Activated CD4-positive, alpha-beta T cell treated with anti-CD3 and anti-CD28 coated beads, Interleukin-2, amount 10 ng/mL, durations not matched to agents 7 days and 5 days (primary cell): ENCODE measurements at places on chromosomes 1 and 21.

DNA sequence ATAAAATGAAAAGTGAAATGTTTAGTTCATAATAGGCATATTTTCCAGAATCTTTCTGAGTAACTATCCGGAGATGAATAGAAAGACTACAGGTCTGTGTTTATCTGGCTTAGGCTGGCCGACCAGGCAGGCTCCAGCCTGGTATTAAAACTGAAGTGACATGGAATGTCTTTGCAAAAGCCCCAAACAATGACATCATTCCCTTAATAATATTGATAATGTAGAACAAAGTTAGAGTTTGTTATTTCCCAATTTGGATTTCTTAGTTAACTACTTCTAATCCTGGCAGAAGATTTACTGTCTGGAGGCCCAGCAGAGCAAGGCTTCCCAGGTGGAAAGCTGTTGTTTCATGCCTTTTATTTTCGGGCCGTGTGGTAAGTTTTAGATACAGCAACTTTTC is 207.7 kb downstream of the GREM2 start:
- H3K4me3 ChIP-seq = no peak overlapping the region
- H3K4me1 ChIP-seq = no peaks in the 10 kb centered on the region
- no peak for DNase-seq
- H3K27ac ChIP-seq = no peak overlapping the region
- no peaks in the 10 kb centered on the region for H3K36me3 ChIP-seq
- H3K27me3 ChIP-seq = no peaks in the 10 kb centered on the region

DNA sequence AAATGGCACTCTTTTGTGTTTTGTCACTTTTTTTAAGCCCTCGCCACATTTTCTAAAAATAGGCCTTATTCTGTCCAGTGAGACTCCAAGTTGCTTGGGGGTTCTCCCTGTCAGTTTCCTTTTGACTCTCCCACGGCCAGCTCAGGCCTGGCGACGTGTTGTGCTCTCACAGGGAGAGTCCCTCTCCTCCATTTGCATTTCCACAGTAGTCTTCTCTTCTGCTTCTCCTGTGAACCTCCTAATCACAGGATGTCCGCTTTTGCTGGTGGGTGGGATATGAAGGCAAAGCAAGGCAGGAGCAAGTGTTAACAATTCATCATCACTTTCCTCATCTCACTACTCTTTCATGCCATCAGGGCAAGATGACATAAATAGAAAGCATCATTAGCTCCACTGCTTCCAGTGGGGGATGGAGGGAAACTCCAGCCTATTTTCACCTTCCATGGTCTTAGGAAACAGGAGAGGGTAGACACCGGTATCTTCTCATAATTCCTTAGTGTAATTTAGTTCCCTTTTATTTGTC is 99.8 kb downstream of the INTS7 start:
- peaks cover 46% of the 10 kb centered on the region for H3K4me1 ChIP-seq
- no peaks in the 10 kb centered on the region for H3K27me3 ChIP-seq
- no peak overlapping the region for H3K4me3 ChIP-seq
- H3K36me3 ChIP-seq = peaks cover 12% of the 10 kb centered on the region

DNA sequence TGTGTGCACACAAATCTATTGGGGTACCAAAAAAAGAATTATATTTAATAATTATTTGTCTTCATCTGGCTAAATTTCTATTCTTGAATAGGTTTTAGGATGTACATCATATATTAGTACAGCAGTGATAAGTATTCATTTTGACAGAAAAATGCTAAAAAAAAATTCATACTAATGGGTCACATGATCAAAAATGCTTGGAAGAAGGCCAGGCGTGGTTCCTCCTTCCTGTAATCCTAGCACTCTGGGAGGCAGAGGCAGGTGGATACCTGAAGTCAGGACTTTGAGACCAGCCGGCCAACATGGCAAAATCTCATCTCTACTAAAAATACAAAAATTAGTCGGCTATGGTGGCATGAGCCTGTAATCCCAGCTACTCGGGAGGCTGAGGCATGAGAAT is 26.9 kb upstream of the PTGFRN start:
- no peak overlapping the region for H3K27ac ChIP-seq
- no peak overlapping the region for H3K4me3 ChIP-seq
- H3K27me3 ChIP-seq = no peaks in the 10 kb centered on the region
- H3K4me1 ChIP-seq = peaks cover 4% of the 10 kb centered on the region
- DNase-seq = no peak
- peaks cover 2% of the 10 kb centered on the region for H3K36me3 ChIP-seq

GRCh38 chr21:44513389-44514217 is 26.4 kb downstream of the KRTAP10-1 start:
- no peak overlapping the region for H3K4me3 ChIP-seq
- no peak overlapping the region for H3K27ac ChIP-seq
- DNase-seq = no peak
- no peaks in the 10 kb centered on the region for H3K36me3 ChIP-seq
- H3K27me3 ChIP-seq = no peaks in the 10 kb centered on the region

DNA sequence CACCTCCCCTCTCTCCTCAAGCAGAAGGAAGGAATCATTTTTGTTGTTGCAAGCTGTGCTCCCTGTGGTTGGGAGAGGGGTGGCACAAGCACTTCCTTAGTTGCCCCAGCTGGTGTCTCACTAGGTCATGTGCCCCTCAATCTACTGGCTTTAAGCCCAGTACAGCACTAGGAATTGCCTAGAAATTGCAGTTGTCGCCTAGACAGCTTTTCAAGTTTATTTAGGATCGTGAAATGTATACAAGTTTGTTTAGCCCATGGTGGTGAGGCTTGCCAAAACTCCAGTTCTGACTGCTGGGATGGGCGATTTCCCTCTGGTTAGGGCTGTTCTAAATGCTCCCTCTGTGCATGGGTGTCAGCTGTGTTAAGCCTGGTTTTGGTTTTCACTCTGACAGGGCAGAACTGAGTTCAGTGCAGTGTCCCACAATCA is 126.8 kb upstream of the ZNF644 start:
- DNase-seq = no peak
- H3K27me3 ChIP-seq = peaks cover 16% of the 10 kb centered on the region
- H3K36me3 ChIP-seq = no peaks in the 10 kb centered on the region
- no peak overlapping the region for H3K27ac ChIP-seq
- H3K4me1 ChIP-seq = no peaks in the 10 kb centered on the region

DNA sequence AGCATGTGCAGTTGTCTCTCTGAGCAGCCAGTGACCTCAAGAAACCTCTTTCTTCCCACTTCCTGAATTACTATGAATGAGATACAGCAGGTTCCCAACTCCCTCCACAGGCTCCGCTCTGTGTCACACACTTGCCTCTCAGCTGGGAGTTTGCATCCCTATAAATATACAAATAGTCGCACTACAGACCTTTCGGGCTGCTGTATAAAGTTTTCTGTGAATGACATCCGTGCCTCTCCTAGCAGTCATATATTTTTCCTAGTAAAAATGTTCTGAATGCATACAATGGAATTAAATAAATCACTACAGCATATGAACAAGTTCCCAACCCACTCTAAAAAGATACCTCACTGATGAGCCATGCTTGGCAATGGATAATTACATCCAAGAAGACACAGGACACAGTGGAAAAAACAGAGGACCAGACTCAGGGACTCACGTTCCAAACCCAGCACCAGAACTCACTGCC is 66.8 kb downstream of the CAPZB start:
- H3K36me3 ChIP-seq = peaks cover 36% of the 10 kb centered on the region
- H3K27me3 ChIP-seq = no peaks in the 10 kb centered on the region
- no peak overlapping the region for H3K4me3 ChIP-seq
- DNase-seq = no peak
- H3K27ac ChIP-seq = peak overlapping the region; percentile 62
- H3K4me1 ChIP-seq = peaks cover 29% of the 10 kb centered on the region

DNA sequence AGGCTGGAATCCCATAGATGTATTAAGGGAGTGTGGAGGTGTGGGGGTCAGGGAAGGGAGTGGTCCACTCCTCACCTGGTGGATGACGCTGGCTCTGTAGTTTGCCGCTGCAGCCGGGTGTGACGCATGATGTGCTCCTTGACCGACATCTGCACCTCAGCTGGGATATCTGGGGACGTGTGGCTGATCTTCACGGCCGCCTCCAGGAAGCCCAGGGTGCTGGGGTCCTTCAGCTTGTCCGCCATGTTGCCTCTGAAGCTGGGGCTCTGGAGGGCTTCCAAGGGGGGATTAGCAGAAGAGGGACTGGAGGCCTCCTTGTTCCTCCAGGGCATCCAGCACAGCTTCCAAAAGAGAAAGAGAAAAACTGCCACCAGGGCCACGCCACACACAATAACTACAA is 14.1 kb downstream of the SYT6 start:
- H3K27ac ChIP-seq = no peak overlapping the region
- DNase-seq = no peak
- H3K4me1 ChIP-seq = no peaks in the 10 kb centered on the region
- H3K27me3 ChIP-seq = no peaks in the 10 kb centered on the region
- H3K4me3 ChIP-seq = no peak overlapping the region

DNA sequence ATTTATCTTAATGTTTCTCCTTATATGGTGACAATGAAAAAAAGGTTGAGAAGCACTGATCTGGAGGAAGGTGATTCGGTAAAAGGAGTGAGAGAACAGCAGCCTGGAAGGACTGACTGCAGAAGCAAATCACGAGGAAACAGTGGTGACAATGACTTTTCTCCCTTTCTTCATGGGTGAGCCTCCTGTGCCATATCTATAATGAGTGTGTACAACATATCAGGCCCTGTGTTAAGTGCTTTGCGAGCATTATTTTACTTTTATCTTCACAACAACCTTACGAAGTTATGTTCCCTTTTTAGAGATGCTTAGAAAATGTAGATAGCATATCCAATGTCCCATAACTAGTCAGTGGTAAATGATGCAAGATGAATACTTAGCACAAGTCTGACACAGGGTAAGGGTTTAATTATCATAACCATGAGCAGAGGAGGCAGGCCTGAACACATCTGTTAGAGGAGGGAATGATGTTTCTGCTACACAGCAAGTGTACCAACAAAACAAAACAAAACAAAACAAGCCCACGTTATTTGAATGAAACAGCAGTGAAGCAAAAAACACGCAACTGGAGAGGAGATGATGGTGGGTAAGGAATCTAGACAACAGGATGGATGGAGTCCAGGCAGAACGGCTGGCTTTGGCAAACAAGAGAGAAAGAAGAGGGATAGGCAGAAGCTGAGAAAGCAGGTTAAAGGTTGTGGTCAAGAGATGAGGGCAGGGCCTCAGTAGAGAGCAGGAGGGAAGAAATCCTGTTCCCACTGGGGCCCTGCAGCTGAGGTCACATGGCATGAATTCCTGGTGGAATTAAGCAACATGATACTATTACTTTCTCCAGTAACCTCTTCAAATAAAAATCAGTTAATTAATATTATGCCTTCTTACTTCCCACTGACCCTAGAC is 29.6 kb downstream of the GNG12 start:
- peaks cover 38% of the 10 kb centered on the region for H3K27me3 ChIP-seq
- no peak overlapping the region for H3K4me3 ChIP-seq
- H3K27ac ChIP-seq = no peak overlapping the region
- DNase-seq = no peak

DNA sequence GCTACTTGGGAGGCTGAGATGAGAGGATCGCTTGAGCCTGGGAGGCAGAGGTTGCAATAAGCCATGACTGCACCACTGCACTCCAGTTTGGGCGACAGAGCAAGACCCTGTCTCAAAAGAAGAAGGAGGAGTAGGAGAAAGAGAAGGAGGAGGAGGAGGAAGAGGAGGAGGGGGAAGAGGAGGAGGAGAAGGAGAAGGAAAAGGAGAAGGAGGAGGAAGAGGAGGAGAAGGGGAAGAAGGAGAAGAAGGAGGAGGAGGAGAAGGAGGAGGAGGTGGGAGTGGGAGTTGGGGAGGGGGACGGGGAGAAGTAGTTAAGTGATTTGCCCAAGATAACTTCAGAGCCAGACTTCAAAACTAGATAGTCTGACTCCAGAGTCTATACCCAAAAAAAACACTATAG is 55.5 kb upstream of the FOXD3 start:
- no peak overlapping the region for H3K27ac ChIP-seq
- H3K4me1 ChIP-seq = no peaks in the 10 kb centered on the region
- peaks cover 9% of the 10 kb centered on the region for H3K27me3 ChIP-seq
- H3K36me3 ChIP-seq = no peaks in the 10 kb centered on the region

DNA sequence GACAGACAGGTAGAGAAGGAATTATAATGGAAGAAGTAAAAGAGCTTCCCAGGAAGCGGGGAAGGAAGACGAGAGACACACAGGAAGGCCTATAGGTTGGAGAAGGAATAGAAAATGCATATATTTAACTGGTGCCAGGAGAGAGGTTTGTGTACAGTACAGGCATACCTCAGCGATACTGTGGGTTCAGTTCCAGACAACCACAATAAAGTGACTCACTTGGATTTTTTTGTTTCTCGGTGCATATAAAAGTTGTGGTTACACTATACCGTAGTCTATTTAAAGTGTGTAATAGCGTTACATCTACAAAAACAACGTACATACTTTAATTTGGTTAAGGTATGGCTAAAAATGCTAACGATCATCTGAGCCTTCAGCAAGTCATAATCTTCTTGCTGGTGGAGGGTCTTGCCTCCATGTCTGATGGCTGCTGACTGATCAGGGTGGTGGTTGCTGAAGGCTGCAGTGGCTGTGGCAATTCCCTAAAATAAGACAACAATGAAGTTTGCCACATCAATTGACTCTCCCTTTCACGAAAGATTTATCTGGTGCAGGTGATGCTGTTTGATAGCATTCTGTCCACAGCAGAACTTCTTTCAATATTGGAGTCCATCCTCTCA is 16.0 kb downstream of the YARS1 start:
- DNase-seq = peak; percentile 57
- peaks cover 63% of the 10 kb centered on the region for H3K36me3 ChIP-seq
- H3K27me3 ChIP-seq = no peaks in the 10 kb centered on the region
- peak overlapping the region; percentile 84 for H3K27ac ChIP-seq
- H3K4me3 ChIP-seq = peak overlapping the region; percentile 7

DNA sequence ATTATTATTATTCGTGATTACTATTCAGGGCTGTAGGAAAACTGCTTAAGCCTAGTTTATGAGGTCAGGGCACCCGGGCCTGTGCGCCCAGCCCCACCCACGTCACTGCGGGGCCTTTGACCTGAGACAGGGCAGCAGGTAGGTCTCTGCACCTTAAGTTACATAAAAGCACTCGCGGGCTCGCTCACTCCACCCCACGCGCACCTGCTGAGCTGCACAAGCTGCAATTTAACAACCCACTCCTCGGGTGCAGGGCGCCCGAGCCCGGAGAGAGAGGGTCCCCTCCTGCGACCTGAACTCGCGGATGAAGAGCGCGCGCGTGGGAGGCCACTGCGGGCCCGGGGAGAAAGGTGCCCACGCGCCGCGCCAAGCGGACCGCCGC is 477 bp downstream of the ICMT start:
- peaks cover 16% of the 10 kb centered on the region for H3K27me3 ChIP-seq
- H3K4me3 ChIP-seq = peak overlapping the region; percentile 91
- peak; percentile 23 for DNase-seq

DNA sequence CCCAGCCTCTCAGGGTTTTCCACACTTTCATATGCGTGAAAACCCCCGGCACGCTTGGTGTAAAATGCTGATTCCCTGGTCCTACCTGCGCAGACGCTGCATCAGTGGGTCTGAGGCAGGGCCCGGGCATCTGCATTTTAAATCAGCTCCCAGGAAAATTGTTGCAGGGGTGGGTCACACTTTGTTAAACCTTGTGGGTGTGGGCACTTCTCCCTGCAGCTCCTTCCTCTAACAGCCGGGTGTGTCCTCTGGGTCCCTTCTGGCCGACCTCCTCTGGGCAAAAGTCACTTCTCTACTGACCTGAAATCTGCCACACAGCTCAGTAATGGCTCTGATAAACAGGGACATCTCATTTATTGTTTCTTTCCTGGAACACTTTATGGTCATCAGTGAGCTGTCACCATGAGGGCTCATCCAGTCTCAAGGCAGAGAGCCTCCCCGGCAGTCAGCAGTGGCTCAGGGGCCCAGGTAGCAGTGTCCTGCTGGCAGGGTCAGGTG is 52.8 kb upstream of the TMPRSS2 start:
- no peaks in the 10 kb centered on the region for H3K36me3 ChIP-seq
- DNase-seq = no peak
- peaks cover 3% of the 10 kb centered on the region for H3K27me3 ChIP-seq
- peaks cover 6% of the 10 kb centered on the region for H3K4me1 ChIP-seq
- H3K4me3 ChIP-seq = no peak overlapping the region
